ENCODE measurements at places on chromosomes 1 and 21.

DNA sequence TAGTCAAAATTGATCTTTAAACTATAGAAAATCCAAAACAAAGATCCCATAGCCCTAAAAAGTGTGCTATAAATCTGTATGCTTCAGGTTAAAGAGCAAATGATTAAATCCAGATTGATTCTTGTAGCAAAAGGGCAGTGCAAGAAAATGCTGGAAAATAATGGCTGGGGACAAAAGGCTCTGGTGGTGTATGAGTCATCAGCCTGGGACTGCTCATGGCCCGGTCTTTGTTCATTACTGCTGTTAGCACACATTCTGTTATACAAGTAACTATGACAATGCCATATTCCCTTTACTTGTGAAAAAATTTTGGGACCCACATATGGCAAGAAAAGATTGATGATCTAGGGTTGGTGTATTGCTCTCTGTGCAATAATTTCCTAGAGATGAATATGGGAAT, 89.1 kb downstream of the RWDD3 start:
- DNase-seq, result peak; percentile 11

DNA sequence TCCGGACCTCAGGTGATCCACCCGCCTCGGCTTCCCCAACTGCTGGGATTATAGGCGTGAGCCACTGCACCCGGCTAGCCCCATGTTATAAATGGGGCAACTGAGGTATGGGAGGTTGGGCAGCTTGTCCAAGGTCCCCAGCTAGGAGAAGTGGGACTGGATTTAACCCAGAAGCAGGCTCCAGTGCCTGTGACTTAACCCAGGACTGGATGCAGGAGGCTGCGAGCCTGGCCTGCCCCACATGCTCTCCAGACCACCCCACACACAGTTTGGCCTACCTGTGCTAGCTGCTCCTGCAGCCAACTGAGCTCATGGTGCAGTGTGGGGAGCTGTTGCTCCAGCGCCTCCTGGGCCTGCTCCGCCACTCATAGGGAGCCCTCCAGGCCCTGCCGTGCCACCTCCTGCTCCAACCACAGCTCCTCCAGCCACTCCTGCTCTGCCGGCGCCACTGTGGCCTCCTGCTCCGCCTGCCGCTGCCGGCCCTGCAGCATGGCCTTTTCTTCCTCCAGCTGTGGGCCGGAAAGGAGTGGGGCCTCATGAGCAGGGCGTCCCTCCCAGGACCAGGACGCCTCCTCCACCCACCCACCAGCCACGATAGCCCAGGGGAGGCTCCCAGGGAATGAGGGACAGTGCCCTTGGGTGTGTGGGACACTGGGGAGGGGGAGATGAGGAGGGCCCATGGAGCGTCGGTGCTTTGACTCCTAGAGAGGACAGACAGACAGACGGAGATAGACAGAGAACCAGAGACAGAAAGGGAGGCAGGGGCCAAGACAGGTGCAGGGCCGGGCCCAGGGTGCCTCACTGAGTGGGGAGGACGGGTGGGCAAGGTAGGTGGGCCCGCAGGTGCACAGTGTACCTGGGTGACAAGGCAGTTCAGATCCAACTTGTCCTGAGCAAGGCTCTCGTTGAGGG, 12.4 kb upstream of the NBPF1 start:
- no peak for DNase-seq

GRCh38 chr1:17780916-17781315, 25.8 kb downstream of the ACTL8 start:
- no peak for DNase-seq

DNA sequence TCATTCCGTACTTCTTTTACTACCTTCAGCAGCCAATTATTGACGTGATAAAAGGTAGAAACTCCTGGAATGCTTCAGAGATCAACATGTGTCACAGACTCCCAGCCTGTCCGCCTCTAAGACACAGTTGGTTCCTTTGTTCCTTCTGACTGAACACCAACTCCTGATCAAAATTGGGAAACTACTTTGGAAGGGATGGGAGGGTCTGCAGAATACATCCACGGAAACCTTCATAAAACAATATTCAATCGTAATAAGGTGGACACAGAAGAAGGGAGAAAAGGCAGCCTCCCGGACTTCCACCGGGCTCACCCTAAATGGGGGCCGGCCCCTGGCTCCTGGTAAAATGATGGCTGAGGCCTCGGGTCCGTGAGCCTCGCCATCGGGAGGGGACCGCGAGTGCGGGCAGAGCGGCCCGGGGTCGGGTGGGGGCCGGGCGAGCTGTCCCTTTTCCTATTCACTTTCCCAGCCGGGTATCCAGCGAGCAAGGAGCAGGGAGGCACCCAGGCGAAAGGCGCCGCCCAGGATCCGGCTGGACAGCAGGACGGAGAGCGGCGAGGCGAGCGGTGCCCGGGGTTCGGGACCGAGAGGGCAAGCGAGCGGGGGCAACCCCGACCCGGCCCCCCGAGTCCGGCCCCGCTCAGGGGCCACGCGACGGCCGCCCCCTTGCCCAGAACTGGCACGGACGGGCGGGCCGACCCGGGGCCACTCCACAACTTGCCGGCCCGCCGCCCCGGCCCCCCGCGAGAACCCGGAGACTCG, 805 bp downstream of the NRIP1 start:
- peak; percentile 49 for DNase-seq

GRCh38 chr21:41920476-41920875, 33.3 kb downstream of the C2CD2 start:
- DNase-seq, result no peak

GRCh38 chr1:15168479-15168878, 14.9 kb downstream of the TMEM51 start:
- DNase-seq, result peak; percentile 65

- no peak for DNase-seq
Measured at GRCh38 chr1:244974106-244974505, 109.8 kb upstream of the HNRNPU start.

- DNase-seq, result no peak
Measured at GRCh38 chr1:87165177-87165576, 163.5 kb upstream of the LMO4 start.

- no peak for DNase-seq
Measured at GRCh38 chr1:50156241-50157010, 47.7 kb downstream of the ELAVL4 start.

DNA sequence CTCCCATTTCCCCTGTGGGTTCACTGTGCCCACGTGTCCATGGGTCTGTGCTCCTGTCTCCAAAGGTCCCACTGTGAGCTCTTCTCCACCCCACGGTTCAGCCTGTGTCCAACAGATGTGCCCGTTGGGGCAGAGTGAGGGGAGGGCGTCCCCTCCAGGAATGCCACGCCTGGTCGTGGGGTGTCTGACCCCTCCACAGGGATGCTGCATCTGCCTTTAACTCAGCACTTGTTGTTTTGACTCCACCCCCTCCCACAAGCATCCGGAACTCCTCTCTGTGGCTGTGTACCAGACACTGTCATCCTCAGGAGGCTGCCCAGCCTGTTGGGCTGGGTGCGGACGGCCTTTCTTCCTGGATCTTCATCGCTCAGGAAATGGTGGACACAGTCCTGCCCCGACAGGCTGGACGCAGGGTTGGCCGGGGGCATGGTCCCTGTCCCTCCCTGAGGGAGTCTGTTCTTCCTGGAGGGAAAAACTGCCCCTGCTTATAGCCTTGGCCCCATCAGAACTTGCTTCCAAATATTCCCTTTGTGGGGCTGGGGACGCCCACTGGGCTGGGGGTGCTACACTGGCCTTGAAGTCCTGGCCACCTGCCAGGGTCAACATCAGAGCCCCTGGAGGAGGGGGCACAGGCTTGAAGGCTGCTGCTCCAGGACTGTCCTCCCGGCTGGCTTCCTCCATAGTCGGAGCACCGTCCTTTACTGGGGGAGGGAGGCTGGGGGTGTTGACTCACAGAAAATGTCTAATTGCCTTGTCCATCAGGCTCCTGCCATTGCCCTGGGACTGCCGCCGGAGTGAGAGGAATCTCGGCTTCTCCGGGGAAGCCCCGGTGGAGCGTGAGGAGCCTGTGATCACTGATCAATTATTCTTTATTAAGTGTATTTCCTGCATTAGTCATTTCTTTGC, 182.0 kb upstream of the C1orf174 start:
- DNase-seq, result no peak

DNA sequence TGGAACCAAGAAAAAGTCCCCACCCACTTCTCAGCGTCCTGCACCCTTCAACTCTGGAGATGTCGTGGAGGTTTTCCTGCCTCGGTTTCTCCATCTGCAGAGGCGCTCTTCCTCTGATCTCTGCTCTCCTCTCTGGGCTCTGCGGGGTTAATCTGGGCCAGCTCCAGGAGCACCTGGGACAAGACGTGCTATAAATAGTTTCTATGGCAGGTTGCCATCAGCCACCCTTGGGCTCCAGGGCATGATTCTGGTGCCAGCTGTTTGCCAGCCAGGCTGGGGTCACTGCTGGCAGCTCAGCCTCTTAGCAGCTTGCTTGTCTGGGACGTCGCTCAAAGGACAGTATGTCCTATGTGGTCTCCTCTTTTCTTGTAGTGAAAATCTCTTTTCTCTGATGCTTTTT, 137.1 kb downstream of the ACTL8 start:
- no peak for DNase-seq

- no peak for DNase-seq
Measured at GRCh38 chr21:43669828-43670605, 10.7 kb downstream of the RRP1B start.

GRCh38 chr1:228097333-228098081, 5.6 kb downstream of the C1orf35 start:
- DNase-seq, result no peak

GRCh38 chr1:2287649-2288048, 59.5 kb downstream of the SKI start:
- no peak for DNase-seq

DNA sequence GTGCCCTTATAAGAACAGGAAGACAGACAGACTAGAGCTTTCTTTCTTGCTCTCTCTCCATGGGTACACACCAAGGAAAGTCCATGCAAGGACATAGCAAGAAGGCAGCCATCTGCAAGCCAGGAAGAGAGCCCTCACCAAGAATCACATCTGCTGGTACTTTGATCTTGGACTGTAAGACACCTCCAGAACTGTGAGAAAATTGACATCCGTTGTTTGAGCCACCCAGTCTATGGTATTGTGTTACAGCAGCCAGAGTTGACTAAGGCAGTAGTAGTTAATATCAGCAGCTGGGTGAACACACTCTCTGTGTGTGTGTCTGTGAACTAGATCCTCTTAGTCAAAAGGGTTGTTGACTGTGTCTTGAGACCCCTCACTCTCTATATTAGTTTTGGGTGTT, 53.8 kb upstream of the PPP2R5A start:
- DNase-seq, result no peak
